Mesenteric fat pad (tissue), 1 donor: ENCODE measurements at places on chromosomes 6 and 20. TPM values are rescaled to one million over a fixed set of nuclear protein-coding genes. Genes with fewer than 3 reads are reported as not detected.

HDGFL1 gene
- total RNA-seq: not detected

AIF1 gene
- 60.1 TPM for total RNA-seq

DNA sequence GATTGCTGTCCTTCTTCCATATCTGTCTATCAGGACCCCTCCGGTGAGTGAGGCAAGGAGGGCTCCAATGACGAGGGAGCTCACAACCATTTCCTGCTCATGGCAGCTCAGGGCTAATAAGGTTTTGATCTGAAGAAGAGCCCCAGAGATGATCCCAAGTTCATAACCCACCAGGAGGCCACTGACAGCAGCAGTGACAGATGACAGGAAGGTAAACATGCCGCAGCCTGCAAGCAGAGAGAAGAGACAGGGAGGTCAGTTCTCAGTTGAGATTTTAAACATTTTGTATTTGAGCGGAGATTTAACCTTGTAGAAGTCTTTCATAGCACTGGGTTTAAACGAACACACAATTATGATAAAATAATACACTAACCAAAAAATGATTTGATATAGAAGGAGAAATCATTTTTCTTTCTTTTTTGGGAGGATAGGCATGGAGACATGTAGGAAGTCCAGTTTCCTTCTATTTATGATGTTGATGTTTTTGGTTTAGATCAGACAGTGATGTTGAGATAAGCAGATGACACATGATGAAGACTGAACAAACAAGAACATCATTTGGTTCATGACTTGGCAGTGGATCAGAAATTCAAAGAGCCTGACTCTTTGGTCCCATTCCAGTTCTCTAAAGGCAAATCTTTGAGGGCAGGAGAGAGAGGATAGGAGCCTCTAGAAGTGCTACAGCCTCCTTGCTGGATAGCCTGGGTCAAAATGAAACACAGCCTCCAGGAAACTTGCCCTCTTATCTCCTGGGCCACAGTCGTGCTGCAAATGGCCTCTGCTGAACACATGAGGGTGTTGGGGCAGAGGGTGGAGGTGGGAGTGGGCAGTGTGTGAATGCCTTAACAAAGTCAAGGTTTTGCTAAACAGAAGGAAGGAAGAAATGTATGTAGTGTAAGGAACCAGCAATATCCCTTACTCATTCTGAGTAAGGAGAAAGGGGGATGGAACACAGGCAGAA lies 22.6 kb downstream of the SLC2A12 start:
- no peak for DNase-seq

VIP gene
- total RNA-seq: 0.48 TPM

OTOR gene
- total RNA-seq: not detected

- DNase-seq: no peak
Measured at GRCh38 chr6:19869464-19869863, 32.3 kb downstream of the ID4 start.

DNA sequence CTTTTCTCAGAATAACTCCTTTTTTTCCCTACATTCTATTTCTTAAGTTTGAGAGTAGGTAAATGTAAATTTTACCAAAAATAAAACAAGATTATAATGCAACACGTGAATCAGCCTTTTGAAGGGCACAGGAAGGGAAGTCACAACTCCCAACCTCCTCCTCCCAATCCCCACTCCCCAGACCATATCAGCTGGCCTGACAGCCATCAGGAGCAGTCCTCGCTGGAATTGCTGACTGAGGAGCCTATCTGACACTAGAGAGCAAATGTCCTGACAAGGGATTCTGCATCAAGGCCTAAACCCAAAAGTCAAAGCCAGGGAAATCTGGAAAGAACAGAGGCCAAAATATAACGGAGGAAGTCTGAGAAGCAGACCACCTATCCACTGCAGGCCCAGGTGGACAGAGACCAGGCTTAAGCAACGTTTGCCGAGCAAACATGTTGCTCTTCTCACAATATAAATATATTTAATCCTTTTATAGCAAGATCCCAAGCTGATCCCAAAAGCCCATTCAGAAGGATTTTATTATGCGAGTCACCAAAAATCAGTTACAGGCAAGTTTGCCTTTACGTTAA lies 2.5 kb downstream of the RRAGD start:
- no peak for DNase-seq

- DNase-seq: no peak
Measured at GRCh38 chr20:37270576-37271420, 9.2 kb upstream of the GHRH start.

C6orf52 gene
- total RNA-seq: 1.1 TPM
